ENCODE measurements at places on chromosomes 2 and 18.

DNA sequence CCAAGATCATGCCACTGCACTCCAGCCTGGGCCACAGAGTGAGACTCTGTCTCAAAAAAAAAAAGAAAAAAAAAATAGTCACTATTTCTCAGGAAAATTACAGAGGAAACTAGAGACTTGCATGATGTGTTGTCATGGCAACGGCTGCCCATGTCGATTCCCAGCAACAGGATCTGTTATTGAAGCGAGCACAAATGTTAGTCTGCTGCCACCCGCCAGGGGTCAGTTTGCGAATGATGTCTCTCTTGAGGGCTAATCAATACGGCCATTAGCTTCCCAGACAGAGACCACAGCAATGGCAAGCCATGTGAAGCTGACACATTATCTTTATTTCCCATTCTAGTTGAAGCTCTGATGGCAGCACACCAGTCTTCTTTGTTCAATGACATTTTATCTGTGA lies 32.4 kb upstream of the ACYP2 start:
- no peak overlapping the region for H3K27ac ChIP-seq
- H3K27me3 ChIP-seq: no peaks in the 10 kb centered on the region
- no peaks in the 10 kb centered on the region for H3K36me3 ChIP-seq
- no peak for DNase-seq

GRCh38 chr2:137675584-137676327 lies 288.5 kb upstream of the HNMT start:
- H3K27ac ChIP-seq: no peak overlapping the region
- no peaks in the 10 kb centered on the region for H3K27me3 ChIP-seq
- no peak for DNase-seq
- H3K36me3 ChIP-seq: no peaks in the 10 kb centered on the region
- peaks cover 25% of the 10 kb centered on the region for H3K4me1 ChIP-seq
- H3K4me3 ChIP-seq: no peak overlapping the region

DNA sequence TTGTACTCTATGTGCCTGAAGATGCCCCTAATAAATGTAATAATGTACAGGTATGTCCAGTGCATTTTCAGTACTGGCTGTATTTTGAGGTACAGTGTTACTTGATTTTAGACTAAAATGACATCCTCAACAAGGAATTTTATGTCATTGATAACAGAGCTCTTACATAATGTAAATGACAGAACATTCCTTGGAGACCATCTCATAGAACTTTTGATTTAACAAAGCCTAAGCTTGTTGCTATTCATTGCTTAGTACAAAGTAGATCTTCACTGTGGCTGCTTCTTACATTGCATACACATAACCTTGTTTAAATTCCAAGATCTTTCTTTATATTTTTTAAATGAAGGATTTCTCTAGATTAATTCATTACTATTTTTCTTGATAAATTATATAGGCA lies 24.1 kb downstream of the DYNC1I2 start:
- no peak overlapping the region for H3K4me3 ChIP-seq
- no peaks in the 10 kb centered on the region for H3K27me3 ChIP-seq
- peaks cover 6% of the 10 kb centered on the region for H3K36me3 ChIP-seq
- H3K4me1 ChIP-seq: peaks cover 8% of the 10 kb centered on the region
- no peak overlapping the region for H3K27ac ChIP-seq
- DNase-seq: no peak

- DNase-seq: no peak
- no peaks in the 10 kb centered on the region for H3K36me3 ChIP-seq
- no peak overlapping the region for H3K4me3 ChIP-seq
- H3K27me3 ChIP-seq: no peaks in the 10 kb centered on the region
- no peak overlapping the region for H3K27ac ChIP-seq
These were observed 241.0 kb downstream of the FSIP2 start for GRCh38 chr2:185979546-185980071.

- H3K4me1 ChIP-seq: no peaks in the 10 kb centered on the region
- peaks cover 51% of the 10 kb centered on the region for H3K36me3 ChIP-seq
- DNase-seq: no peak
- H3K27me3 ChIP-seq: no peaks in the 10 kb centered on the region
These were observed 29.1 kb downstream of the AFG3L2 start for GRCh38 chr18:12347895-12348294.

- DNase-seq: no peak
- H3K4me1 ChIP-seq: peaks cover 10% of the 10 kb centered on the region
- H3K4me3 ChIP-seq: no peak overlapping the region
- peaks cover 5% of the 10 kb centered on the region for H3K27me3 ChIP-seq
These were observed 50.6 kb downstream of the TTC32 start for GRCh38 chr2:19851116-19851695.

DNA sequence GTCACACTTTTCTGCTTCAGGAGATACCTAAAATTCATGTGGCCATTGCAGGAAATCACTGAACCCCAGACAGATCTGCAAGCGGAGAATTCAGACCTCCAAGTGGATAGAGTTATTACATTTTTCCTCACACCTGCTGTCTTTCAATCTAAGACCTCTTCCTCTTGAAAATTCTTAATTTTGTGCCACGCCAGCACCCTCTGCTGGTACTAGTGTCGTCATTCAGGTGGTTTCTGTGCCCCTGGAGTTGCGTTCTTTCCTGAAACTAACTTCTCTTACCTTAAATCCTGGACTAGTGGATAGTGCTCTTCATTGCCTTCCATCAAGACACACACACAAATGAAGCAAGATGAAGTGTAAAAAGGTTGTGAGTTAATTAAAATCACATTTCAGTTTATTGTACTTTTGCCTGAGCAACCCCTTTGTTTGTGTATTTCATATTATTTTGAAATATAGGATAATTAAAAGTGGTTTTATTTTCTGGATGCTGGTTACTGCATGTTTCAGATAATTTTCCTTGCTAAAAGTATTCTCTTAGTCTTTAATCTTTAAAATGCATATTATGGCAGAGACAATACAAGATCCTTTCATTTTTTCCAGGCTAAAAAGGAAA lies 1.6 kb upstream of the DNER start:
- H3K27me3 ChIP-seq: peaks cover 84% of the 10 kb centered on the region
- no peak overlapping the region for H3K4me3 ChIP-seq
- DNase-seq: no peak
- H3K27ac ChIP-seq: no peak overlapping the region
- H3K4me1 ChIP-seq: peaks cover 2% of the 10 kb centered on the region

DNA sequence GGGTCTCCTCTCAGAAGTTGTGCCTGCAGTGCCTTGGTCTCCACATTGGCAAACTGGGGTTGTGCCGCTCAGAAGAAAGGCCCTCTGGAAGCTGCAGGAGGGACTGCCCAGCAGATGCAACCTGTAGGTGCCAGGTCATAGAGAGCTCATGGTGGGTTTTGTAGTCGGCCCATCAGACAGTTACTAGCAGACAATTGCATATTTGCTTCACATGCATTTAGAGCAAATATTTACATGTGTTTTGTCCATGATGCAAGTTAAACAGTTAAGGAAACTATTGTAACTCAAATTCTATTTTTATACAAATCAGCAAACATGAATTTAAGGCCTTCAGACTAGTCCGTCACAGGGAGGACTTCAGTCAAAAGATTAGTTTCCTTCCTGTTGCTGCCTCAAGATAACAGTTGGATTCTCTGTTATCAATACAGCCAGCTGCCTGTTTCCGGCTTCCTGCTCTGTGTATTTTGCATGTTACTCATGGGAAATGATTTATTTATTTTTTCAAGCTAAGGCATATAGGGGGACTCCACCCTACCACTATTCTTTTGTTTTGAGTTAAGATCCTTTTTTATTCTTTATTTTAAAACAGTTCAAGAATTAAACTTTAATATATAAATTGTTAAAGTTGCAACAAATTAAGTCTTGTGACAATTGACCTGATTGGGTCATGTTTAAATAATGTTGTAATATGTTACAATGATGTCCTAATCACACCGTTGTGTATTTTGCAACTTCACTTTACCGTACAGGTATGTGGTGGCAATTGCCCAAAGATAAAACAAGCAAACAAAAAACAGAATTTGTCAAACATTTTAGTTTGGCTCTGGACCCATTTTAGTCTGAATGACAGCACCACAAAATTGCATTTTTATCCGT lies 133.5 kb downstream of the SPTBN1 start:
- H3K27me3 ChIP-seq: no peaks in the 10 kb centered on the region
- peaks cover 55% of the 10 kb centered on the region for H3K4me1 ChIP-seq
- no peak overlapping the region for H3K4me3 ChIP-seq
- DNase-seq: no peak
- no peaks in the 10 kb centered on the region for H3K36me3 ChIP-seq
- no peak overlapping the region for H3K27ac ChIP-seq

DNA sequence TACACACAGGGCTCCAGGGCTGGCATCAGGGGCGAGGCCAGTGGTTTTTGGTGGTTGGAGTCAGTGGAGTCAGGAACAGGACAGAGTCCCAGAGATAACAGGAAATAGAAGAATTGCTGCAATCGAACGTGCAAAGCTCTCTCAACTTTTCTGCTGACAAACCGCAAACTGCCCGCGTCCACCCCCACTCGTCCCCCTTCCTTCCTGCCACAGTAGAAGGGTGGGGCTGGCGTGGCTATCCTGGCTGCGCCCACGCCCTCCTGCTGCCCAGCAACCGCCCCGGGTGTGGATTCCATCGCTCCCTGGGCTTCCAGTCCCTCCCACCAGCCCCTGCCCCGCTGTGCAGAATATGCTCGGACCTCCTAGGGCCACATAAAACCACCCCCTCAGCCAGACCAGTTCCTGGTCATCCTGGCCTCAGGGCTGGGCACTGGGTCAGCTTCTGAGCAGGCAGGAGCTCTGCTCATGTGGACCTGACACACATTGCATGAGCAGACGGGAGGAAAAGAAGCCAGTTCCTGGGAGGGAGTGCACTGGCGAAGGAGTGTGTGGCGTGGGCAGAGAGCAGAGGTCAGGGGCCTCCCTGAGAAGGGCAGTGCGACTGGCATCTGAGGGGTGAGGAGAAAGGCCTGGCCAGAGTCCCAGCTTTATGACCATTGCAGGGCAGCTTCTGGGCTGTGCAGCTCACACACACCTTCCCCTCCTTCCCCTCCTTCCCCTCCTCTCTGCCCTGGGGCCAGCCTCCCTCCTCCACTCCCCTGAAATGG lies 85.4 kb upstream of the ATG16L1 start:
- DNase-seq: no peak
- H3K36me3 ChIP-seq: no peaks in the 10 kb centered on the region
- H3K27ac ChIP-seq: no peak overlapping the region
- H3K27me3 ChIP-seq: no peaks in the 10 kb centered on the region
- H3K4me3 ChIP-seq: no peak overlapping the region

DNA sequence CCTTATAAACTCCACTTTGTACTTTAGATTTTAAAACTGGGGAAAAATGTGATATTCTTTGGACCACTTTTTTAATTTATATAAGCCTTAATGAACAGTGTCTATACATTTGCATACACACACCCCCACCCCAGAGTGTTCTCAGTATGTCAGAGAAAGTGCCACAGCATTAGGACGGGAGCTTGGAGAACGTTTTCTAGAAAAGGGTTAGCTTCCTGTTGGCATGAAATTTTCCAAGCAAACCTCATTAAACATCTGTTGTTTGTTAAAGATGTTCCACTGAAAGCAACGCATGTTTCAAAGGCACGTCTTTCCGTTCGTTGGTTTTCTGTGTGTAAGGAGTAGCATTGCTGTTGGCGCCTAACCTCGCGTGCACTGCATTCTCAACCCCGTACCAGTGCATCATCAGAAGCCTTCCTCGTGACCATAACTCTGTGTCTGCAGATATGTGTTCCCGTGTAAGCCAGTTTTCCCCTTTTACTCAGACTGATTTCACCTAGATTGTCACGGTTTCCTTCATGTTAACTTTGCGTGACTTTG lies 228.5 kb downstream of the ALPK2 start:
- H3K4me1 ChIP-seq: peaks cover 38% of the 10 kb centered on the region
- H3K27me3 ChIP-seq: peaks cover 46% of the 10 kb centered on the region
- DNase-seq: no peak
- H3K4me3 ChIP-seq: no peak overlapping the region

DNA sequence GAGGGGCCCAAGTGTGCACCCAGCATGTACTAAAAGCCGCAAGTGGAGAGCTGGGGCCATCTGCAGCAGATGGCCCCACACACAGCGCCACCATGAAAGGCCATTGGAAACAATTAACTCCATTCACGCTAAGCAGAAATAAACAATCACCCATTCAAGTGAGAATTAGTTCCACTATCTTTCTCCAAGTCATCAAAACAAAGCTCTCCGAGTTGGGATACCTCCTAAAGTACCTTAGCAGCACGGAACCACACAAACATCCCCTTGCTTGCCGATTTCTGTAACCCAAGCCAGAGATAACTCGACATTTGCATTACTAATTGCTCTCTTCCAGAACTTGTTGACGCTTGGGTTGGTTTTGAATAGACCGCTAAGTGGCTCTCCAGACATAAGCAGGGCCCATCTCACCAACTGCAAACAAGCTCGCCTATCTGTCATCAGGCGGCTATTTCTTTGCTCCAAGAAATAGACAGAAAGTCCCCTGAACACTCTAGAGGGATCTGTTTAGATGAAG lies 840.6 kb upstream of the SALL3 start:
- no peaks in the 10 kb centered on the region for H3K36me3 ChIP-seq
- peaks cover 52% of the 10 kb centered on the region for H3K27me3 ChIP-seq
- H3K4me3 ChIP-seq: no peak overlapping the region

- peaks cover 8% of the 10 kb centered on the region for H3K4me1 ChIP-seq
- peak overlapping the region; percentile 93 for H3K27ac ChIP-seq
- H3K4me3 ChIP-seq: peak overlapping the region; percentile 81
- H3K27me3 ChIP-seq: peaks cover 26% of the 10 kb centered on the region
- no peaks in the 10 kb centered on the region for H3K36me3 ChIP-seq
These were observed 12.6 kb upstream of the MLPH start for GRCh38 chr2:237474442-237474911.

DNA sequence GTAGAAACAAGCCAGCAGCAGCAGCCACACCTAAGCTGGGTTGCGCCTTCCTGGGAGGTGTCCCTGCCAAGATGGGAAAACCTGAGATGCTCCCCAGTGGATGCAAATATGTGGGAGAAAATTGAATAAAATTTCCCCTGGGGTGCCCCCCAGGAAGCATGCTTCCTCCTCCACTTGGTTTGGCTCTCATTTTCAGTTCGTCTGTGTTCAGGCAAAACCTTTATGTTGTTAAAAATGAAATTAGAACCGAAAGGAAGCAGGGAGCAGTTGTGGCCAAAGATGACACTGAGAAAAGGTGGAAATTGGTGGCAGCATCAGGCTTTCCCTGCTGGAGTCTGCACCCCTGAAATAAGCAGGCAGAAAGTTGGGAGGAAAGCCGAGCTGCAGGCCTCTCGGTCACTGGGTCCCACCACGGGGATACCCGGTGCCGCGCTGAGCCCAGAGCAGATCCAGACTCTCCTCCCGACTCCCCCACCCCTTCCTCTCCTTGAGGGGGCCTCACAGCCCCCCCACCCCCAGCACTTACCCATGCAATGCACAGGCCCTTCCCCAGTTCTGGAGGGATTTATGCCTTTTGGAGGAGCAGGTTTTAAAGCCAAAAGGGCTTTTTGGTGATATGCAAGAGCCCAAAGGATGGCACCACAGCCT lies 267.7 kb upstream of the SPRED2 start:
- H3K36me3 ChIP-seq: no peaks in the 10 kb centered on the region
- H3K27me3 ChIP-seq: no peaks in the 10 kb centered on the region
- H3K4me1 ChIP-seq: peaks cover 13% of the 10 kb centered on the region
- no peak for DNase-seq

- no peak for DNase-seq
- H3K27me3 ChIP-seq: no peaks in the 10 kb centered on the region
- peaks cover 14% of the 10 kb centered on the region for H3K4me1 ChIP-seq
- peaks cover 10% of the 10 kb centered on the region for H3K36me3 ChIP-seq
- no peak overlapping the region for H3K4me3 ChIP-seq
- H3K27ac ChIP-seq: peak overlapping the region; percentile 95
These were observed 34.9 kb downstream of the OSBPL1A start for GRCh38 chr18:24362757-24363156.

- H3K27ac ChIP-seq: no peak overlapping the region
- peaks cover 6% of the 10 kb centered on the region for H3K36me3 ChIP-seq
- H3K27me3 ChIP-seq: no peaks in the 10 kb centered on the region
- no peak overlapping the region for H3K4me3 ChIP-seq
- no peak for DNase-seq
These were observed 6.3 kb downstream of the KIAA2012 start for GRCh38 chr2:202079310-202079709.

All from mesothelial cell of epicardium (in vitro differentiated cells).